ENCODE measurements at places on chromosomes 7 and 10. TPM values are rescaled to one million over a fixed set of nuclear protein-coding genes. Genes with fewer than 3 reads are reported as not detected.

Gene CYP3A5
- 144 TPM for total RNA-seq

Gene COBL
- total RNA-seq, result 75.7 TPM

Gene CLCN1
- not detected for total RNA-seq

Gene GIMAP6
- 6.4 TPM for total RNA-seq

Gene BAMBI
- total RNA-seq, result 12.7 TPM

Gene SEMA4G
- total RNA-seq, result 170 TPM

Gene STN1
- 24.4 TPM for total RNA-seq

Gene FAM185A
- 10.4 TPM for total RNA-seq

DNA sequence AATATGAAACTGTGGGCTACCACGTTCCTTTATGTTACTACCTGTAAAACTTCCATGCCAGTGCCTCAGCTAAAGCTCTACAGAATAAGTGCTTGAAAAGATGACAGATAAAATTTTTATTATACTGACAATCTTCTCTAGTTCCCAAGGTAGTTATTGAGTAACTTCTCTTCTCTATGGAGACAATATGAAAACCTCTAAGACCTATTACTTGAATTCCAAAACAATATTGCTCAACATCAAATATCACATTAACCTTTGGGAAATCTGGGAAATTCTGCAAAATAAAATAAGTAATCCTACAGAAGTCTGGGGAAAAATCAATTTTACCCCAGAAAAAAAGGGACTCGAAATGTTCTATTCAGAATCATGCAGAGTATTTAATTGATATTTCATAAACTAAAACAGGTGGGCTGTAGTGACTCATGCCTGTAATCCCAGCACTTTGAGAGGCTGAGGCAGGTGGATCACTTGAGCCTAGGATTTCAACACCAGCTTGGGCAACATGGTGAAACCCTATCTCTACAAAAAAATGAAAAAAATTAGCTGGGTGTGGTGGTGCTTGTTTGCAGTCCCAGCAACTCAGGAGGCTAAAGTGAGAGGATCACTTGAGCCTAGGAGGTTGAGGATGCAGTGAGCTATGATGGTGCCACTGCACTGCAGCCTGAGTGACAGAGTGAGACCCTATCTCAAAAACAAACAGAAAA, 23.8 kb upstream of the ANK3 start:
- no peak for DNase-seq

GRCh38 chr10:5563991-5564536, 39.3 kb downstream of the CALML3 start:
- DNase-seq, result peak; percentile 9

DNA sequence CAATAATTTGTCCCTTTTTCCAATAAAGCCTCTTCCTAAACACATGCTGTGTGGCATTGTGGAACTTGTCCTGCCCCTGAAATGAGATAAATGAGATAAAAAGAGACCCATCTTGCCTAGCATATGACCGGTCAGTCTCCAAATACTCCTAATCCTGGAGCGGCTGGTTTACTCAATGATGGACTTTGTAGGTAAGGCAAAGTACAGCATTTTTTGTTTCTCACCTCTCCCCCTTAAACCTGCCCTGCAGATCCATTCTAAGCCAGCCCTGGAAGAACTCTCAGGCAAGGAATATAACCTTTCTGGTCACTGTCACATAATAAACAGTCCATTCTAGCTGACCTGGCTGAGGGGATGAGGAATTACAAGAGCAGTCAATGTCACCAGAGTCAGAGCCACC, 110.7 kb downstream of the C1GALT1 start:
- no peak for DNase-seq

GRCh38 chr7:141562543-141562942, 11.3 kb downstream of the AGK start:
- DNase-seq, result no peak

DNA sequence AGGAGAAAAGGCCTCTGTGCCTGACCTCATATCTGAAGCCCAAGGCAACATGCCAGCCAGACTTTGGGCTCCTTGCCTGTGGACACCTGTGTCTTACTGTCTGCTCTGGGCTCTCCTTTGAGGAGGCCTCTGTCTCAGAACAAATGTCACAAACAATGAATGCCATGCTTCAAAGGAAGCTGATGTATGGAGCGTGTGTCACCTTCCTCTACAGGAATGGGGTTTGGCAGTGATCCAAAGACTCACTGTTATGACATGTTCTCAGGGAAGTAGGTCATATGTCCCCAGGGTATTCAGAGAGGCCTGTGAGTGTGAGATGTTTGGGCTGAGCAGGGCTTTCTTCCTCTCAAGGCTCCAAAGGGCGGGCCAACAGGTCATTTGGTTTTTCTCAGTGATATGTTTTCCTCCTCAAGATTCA, 38.4 kb downstream of the PTPRE start:
- DNase-seq, result no peak

- no peak for DNase-seq
These were observed 1.5 kb downstream of the CALHM1 start for GRCh38 chr10:103457176-103457712.

GRCh38 chr7:68998136-68998535, 600.1 kb upstream of the AUTS2 start:
- no peak for DNase-seq

DNA sequence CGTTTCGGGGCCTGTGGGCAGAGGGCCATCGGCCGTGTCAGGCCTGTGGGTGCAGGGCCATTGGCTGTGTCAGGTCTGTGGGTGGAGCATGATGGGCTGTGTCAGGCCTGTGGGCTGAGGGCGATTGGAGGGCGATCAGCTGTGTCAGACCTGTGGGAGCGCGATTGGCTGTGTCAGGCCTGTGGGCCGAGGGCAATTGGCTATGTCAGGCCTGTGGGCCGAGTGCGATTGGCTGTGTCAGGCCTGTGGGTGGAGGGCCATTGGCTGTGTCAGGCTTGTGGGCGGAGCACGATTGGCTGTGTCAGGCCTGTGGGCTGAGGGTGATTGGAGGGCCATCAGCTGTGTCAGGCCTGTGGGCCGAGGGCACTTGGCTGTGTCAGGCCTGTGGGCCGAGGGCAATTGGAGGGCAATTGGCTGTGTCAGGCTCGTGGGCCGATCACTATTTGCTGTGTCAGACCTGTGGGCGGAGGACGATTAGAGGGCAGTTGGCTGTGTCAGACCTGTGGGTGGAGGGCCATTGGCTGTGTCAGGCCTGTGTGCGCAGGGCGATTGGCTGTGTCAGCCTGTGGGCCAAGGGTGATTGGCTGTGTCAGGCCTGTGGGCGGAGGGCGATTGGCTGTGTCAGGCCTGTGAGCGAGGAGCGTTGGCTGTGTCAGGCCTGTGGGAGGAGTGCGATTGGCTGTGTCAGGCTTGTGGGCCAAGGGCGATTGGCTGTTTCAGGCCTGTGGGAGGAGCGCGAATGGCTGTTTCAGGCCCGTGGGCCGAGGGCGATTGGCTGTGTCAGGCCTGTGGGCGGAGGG, 54.1 kb downstream of the DYNC2I1 start:
- no peak for DNase-seq

DNA sequence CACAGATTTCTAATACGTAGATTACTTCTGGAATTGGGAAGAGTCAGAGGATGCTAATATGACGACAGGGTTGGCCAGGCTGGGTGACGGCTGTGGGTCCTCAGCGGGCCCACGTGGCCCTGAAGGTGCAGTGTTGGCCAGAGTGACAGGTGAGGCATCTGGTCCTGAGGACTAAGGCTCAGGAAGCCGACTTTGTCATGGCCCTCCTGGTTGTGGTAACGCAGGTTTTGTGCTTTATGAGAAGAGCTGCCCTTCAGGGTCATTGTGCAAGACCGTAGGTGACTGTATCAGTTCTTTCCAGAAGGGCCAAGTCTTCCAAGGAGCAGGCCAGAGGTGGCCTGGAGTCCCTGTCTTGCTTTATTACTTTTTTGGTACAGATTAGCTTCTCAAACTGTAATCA, 2.5 kb downstream of the EIF3B start:
- no peak for DNase-seq

DNA sequence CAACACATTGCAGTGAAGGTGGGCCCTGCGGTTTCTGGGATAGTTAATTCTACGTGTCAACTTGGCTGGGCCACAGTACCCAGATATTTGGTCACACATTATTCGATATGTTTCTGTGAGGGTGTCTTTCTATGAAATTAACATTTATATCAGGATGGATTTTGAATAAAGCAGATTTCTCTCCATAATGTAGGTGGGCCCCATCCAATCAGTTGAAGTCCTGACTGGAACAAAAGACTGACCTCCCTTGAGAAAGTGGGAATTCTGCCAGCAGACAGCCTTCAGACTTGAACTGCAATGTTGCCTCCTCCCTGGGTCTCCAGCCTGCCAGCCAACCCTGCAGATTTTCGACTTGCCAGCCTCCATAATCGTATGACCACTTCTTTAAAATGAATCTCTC, 420.6 kb downstream of the PLXNA4 start:
- DNase-seq, result no peak

DNA sequence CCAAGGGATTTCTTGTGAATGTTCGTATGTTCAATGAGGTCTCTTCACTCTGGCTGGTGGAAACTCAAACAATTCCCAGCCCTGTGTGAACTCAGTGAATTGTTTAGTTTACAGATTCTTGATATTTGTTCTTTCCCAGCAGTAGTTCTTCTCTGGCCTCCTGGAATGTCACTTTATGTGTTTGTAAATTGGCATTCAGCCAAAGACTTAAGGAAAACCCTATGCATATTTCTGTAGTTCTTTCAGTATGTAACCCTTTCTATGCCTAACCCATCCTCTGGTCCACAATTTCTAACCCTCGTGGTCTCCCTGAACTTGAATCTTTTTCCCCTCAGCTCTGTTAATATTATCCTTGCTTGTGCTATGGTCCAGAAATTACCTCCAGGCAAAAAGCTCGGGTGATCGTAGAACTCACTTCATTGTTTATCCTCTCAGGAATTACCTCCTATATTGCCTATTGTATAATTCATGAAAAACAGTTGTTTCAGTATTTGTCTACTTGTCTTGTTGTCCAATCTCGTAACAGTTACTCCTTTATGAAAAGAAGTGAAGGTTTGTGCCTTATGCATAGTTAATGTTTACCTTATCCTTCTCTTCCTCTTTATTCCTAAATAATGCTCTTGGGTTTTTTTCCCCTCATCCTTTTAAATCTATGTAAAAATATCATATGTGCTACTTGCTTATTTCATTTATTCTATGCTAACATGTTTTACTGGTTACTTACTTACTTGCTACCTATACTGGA, 23.7 kb upstream of the AGR3 start:
- DNase-seq, result no peak

DNA sequence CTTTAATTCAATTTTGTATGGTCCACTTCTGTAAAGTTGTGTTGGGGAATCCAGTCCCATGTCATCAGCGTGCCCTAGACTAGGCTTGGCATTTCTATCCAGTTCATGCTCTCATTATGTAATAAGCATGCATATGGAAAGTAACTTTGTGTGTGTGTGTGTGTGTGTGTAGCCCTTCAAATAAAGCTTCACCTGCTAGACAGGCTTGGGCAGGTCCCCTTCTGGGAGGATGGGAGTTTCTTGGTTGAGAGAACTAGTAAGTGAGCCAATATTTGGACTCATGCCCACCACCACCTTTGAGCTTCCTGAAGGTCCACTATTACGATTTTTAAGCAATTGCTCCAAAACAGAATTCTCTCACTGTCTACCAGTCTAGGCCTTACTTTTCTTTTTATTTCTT, 6.9 kb downstream of the BZW2 start:
- DNase-seq, result no peak

DNA sequence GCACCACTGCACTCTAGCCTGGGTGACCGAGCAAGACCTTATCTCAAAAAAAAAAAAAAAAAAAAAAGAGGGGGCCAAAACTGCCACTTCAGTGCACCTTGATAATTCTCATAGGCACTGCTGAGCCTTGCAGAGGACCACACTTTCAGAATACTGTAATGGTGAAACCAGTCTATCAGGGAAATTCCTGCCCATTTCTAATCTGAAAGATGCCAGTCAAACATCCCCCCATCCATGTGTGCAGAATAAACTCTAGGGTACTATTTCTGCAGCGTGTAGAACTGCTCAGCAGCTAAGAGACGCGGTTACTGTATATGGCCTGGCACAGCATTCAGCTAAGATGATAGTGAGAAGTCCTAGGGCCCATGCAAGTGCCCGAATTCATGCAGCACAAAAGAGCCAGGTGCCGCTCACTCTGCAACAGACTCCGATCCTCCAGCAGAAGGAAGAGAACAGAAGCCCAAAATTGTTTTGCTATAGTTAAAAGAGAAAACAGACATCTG, 286.8 kb upstream of the KLF14 start:
- no peak for DNase-seq

DNA sequence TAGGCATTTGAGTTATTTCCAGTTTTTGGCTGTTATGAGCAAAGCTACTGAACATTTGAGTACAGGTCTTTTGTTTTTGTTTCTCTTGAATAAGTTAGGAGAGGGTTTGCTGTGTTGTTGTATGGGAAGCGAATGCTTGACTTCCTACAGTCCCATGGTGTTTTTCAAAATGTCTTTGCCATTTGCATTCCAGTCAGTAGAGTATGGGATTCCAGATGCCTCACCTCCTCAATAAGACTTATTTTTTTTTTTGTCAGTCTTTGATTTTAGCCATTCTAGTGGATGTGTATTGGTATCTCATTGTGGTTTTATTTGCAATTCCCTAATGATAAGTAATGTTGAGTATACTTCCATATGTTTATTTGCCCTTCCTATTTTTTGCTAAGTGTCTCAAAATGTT, 19.4 kb downstream of the CDK13 start:
- no peak for DNase-seq

GRCh38 chr7:140084972-140085371, 22.2 kb upstream of the PARP12 start:
- no peak for DNase-seq

- no peak for DNase-seq
These were observed 1.8 kb upstream of the IKZF1 start for GRCh38 chr7:50302486-50303334.

DNA sequence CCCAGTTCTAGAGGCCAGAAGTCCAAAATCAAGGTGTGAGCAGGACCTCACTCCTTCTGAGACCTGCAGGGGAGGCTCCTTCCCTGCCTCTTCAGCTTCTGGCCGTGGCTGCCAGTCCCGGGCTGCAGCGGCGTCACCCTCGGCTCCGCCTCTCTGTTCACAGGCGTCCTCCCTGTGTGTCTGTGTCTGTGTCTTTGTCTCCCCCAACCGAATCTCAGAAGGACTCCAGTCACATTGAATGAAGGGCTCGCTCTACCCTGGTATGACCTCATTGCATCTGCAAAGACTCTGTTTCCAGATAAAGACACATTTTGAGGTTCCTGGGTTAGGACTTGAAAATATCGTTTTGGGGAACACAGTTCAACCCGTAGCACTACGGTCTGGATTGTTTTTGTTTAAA, 33.1 kb upstream of the GALNT11 start:
- DNase-seq, result peak; percentile 56

DNA sequence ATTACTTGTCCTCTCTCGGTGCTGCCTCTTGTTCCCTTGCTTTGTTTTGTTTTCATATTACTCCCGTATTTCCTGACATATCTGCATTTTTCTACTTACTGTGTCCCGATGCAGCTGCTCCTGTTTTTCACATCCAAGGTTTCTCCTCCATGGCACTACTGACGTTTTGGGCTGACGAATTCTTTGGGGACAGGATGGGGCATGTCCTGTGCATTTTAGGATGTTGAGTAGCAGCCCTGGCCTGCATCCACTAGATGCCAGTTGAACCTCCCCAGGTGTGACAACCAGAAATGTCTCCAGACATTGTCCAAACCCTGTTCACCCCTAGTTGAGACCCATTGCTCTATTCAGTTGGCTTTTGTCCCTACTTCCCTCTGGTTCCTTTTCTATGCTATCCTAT, 12.4 kb downstream of the ZNF789 start:
- DNase-seq, result no peak
